Astrocyte of the spinal cord (primary cell): ENCODE measurements at places on chromosomes 16 and 17.

GRCh38 chr16:12321311-12321842 lies 344.8 kb downstream of the SNX29 start:
- no peak for DNase-seq

GRCh38 chr16:74991593-74992403 lies 6.9 kb upstream of the WDR59 start:
- DNase-seq: no peak

GRCh38 chr17:76166168-76166567 lies 25.1 kb upstream of the FOXJ1 start:
- DNase-seq: peak; percentile 44

DNA sequence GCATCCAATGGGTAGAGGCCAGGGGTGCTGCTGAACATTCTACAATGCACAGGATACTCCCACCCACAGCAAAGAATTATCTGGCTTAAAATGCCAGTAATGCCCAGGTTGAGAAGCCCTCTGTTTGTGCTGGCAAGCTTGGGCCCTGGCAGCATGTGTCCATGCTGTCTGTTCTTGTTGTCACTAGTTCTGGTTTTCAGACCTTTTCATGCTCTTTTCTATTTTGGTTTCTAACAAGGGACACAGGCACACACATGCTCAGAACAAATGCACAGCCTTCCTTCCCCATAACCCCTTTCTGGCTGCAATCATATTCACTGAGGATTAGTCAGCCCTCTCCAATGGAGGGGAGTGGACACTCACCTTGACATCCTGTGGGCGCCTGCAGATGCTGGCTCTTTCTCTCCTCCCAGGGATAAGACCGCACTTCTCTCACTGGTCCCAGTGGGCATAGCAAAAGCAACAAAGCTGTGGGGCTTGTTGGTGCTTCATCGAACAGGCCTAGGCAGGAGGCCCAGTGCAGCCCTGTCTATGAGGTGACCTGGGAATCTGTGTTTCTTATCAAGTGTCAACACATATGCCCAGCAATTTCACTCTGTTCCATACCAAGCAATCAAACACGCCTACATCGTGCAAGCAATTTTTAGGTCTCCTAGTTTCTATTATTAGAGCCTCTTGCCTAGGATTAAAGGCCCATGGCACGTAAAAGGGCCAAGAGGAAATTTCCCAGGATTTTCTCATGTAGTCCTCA lies 271.1 kb upstream of the CCL2 start:
- DNase-seq: no peak

GRCh38 chr17:33300241-33300640 lies 7.1 kb upstream of the ASIC2 start:
- DNase-seq: no peak

DNA sequence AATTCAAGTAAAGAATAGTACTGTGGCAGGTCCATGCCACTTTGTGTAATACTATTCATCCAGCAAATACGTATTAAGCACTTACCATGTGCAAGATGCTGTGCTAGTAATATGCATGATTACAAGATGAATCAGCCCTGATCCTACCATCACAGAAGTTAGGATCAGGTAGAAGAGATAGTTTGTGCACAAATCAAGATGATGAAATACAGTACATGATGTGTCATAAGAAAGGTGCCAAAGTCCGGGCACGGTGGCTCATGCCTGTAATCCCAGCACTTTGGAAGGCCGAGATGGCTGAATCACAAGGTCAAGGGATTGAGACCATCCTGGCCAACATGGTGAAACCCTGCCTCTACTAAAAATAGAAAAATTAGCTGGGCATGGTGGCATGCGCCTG lies 10.9 kb downstream of the COG4 start:
- no peak for DNase-seq

GRCh38 chr16:58377932-58378331 lies 14.3 kb upstream of the GINS3 start:
- no peak for DNase-seq

GRCh38 chr17:17564896-17565295 lies 26.6 kb downstream of the PEMT start:
- no peak for DNase-seq

GRCh38 chr16:54072237-54072636 lies 214.3 kb downstream of the IRX3 start:
- DNase-seq: peak; percentile 24

DNA sequence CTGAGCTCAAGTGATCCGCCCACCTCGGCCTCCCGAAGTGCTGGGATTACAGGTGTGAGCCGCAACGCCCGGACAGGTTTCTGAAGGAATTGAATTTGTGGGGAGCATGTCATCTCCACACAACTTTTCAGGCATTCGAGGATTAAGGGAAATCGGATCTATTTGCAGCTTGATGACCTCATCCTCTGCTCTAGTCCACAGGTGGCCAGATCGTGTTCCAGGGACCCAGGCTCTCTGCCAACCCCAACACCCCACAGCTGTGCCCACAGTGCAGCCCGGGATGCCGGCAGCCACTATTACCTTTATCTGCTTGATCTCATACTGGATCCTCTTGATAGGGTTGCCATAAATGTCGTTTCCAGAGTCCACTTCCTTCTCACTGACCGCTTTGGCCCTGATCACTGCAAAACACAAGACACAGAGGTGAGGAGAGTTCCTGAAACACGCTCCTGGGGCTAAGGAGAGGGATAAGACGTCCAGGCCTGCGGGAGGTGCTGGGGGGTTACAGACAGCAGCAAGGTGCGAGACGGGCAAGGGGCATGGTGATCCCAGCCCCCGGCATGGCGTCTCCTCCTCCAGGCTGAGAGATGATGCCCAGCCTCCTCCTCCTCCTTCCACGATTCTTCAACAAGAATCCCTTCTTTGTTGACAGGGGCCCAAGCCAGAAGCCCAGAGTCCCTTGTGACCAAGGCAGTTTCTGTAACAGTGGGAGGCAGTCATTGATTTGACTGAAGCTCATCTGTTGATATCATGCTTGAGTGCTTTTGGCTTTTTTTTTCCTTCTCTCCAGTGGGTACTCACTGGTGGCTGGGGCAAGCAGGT lies 29.3 kb downstream of the CEP295NL start:
- DNase-seq: peak; percentile 82

- no peak for DNase-seq
Measured at GRCh38 chr16:30728899-30729672, 19.1 kb upstream of the PHKG2 start.

DNA sequence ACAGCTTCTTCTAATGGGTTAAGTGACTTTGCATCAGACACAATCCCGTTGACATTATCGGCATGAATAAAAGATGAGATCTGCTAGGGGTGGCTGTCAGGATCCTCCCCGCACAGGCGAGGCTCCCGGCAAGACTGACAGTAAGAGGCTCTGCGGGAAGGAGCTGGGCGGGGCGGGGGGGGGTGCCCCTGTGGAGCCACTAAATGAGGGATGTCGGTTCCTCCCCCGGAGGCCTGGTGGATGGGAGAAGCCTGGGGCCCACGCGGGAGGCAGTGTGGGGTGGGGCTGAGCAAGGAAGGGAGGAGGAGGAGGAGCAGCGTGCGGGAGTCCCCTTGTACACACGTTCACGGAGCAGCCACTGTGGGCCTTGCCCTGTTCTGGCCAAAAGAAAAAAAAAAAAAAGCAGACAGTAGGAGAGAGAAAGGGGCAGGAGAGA lies 190.9 kb upstream of the GSE1 start:
- no peak for DNase-seq

GRCh38 chr16:79707876-79708275 lies 107.3 kb upstream of the MAF start:
- DNase-seq: no peak

GRCh38 chr17:80198144-80198661 lies 21.9 kb downstream of the SGSH start:
- DNase-seq: no peak

DNA sequence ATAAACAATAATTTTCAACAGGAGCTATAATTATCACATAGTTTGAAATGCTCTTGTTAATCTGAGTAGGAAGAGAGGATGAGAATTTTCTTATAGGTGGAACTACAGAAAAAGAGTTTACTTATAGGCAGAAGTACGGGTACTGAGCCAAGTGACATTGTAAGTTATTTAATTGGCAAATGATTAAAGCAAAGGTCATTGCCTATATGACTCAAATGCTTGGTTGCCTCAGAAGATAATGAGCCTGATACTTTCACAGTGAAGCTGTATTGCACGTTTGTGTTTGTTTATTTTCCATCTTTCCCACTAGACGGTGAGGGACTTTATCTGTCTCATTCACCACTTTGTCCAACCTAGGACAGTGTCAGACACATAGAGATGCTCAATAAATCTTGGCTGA lies 749.3 kb downstream of the MAF start:
- DNase-seq: no peak

GRCh38 chr17:40597156-40597555 lies 31.9 kb upstream of the CCR7 start:
- DNase-seq: no peak

DNA sequence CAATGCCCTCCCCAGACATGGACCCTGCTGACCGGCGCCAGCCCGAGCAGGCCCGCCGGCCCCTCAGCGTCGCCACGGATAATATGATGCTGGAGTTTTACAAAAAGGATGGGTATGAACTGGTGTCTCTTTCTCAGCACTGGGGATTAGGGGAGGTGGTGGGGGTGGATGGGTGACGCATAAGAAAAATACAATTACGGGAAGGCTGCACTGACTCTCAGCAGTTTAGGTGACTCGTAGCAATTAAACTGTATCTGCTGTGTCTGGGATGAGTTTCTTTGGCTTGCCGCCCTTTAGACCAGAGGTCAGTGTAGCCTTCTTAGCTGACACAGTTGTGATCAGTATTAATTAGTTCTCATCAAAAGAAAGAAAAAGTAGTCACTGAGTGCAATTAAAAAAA lies 59.0 kb downstream of the ELAC2 start:
- DNase-seq: peak; percentile 15

- DNase-seq: peak; percentile 94
Measured at GRCh38 chr16:53091466-53092211, 36.8 kb downstream of the CHD9 start.

GRCh38 chr16:53055541-53056391 lies 975 bp downstream of the CHD9 start:
- peak; percentile 82 for DNase-seq
